HEK293T (cell line): ENCODE measurements at places on chromosomes 13 and 19.

DNA sequence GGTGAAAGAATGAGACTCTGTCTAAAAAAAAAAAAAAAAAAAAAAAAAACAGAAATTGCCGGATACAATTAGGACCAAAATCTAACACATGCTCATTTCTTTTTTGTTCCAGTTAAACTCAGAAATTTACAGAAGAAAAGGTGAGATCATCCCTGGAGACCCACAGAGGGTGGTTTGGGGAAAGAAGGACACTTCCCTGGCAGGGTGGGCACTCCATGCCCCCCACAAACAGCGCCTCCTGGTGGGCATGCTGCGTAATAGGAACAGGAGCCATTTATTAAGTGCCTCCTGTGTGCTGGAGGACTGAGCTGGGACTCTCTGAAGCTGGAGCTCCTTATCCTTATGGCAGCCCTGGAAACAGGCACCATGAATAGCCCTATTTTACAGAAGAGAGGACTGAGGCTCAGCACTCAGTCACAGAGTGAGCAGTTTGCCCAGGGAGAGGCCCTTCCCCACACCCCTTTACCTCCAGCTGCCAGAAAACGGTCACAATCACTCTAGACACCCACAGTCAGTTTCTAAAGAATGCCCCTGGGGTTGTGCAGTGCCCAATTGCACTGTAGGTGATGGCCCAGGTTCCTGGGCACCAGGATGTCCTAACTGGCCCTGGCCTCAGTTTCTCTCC is 10.1 kb downstream of the C19orf38 start:
- peak; percentile 68 for DNase-seq

- no peak for DNase-seq
Observed at GRCh38 chr13:98493042-98493712, 83.7 kb downstream of the STK24 start.

- DNase-seq: no peak
Observed at GRCh38 chr19:2253106-2254063, 2.8 kb downstream of the JSRP1 start.

DNA sequence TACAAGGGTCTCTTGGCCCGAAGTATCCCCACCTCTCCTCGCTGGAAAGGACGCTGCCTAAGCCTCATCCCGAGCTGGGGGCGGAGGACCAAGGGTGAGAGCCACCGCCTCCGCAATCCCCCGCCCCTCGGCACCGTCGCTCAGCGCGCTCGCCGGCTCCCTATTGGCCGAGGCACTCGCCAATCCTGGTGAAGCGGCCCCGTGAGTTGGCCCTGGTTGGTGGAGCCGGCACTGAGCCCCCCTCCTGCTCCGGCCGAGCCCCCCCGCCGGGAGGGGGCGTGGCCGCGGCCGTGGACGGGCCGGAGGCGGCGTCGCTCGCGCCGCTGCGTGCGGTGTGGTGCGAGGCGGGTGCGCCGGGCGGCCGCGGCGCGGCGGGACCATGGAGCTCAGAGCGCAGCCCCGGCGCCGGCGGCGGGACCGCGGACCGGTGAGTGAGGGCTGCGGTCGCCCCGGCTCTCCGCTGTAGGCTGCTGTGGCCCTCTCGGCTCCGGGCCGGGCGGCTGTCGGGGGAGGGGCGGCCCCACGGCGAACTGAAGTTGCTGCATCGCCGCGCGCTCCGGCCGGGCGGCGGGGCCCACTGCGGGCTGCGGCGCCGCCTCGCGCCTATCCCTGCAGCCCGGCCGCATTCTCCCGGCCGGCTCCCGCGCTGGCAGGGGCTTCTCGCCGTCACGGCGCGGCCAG is at the start of gene WASF3:
WASF3 (plus strand) TSS at position 291 of the 681 bp plus-strand sequence. CDS start 84,588 bp downstream, outside the sequence.
- DNase-seq: peak; percentile 97

- DNase-seq: no peak
Observed at GRCh38 chr13:28425793-28426192, 69.1 kb downstream of the FLT1 start.

- DNase-seq: no peak
Observed at GRCh38 chr13:102830646-102831045, 15.2 kb upstream of the ERCC5 start.

- DNase-seq: no peak
Observed at GRCh38 chr19:21850656-21851255, 14.8 kb upstream of the ZNF43 start.

DNA sequence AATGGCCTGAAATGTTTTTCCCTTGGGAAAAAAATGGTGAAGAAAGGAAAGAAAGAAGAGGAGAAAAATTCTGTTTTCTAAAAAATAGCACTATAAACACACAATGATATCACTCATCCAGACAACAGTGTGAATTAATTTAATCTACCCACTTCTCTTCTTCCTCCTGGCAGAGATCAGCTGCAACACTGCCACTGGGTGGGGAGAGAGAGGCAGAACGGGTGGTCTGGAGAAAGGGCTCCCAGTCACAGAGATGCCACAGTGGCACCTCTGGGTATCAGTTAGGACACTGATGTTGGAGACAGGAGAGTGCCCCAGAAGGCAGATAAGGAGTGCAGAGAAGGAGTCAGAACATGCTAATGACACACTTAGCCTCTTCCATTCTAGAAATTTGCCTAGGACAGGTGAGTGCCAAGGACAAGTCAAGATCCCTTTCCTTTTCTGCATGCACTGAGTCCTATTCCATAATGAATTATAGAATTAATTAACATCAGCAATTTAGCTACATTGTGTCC is 168.6 kb downstream of the SUCLA2 start:
- DNase-seq: no peak

DNA sequence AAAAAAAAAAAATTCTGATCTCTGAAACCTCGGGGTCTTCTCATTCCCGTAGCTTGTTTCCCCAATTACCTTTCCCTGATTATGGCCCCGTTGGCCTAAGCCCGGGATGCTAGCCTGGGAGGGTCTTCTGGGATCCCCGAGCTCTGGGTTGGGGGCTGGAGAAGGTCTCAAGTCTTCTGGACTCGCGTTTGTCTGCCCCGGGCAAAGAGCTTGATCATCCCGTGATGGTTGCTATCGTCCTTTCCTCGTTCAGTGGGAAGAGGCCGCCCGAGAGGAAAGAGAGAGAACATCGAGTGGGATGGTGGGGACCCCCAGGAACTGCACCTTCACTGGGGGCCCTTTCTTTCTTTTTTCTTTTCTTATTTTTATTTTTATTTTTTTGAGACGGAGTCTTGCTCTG is 2.4 kb downstream of the GNA15 start:
- no peak for DNase-seq

DNA sequence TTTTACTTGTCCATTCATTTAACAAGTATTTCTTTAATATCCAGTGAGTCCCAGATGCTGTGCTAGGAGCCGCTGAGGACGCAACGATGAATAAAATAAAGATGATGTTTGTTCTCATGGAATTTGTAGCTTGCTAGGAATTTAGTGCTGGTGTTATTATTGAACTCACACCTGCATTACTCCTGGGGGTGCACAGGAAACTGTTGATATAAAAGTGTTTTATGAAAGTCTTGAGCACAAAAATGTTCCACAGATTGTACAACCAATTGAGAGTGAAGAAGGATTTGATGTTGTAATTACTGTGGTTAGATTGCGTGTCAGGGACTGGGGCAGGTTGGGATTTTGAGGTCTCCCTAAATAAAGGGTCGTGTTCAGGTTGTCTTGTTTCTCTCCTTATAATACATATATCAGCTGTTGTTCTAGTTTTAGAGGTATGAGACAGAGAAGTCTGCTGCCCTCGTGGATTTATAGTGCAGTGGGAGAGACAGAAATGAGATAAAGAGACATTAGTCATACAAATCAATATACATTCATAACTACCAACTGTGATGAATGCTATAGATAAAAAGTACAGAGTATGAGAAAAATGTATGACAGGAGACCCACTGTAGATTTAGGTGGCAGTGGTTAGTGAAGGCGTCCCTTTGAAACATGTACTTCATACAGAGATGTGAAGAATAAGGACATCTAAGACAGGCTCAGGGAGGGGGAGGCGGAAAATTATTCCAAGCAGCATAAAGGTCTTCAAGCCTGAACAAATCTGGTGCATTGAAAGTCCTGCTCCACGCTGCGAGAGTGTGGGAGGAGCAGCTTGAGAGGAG is 11.3 kb downstream of the CACNG6 start:
- DNase-seq: no peak

DNA sequence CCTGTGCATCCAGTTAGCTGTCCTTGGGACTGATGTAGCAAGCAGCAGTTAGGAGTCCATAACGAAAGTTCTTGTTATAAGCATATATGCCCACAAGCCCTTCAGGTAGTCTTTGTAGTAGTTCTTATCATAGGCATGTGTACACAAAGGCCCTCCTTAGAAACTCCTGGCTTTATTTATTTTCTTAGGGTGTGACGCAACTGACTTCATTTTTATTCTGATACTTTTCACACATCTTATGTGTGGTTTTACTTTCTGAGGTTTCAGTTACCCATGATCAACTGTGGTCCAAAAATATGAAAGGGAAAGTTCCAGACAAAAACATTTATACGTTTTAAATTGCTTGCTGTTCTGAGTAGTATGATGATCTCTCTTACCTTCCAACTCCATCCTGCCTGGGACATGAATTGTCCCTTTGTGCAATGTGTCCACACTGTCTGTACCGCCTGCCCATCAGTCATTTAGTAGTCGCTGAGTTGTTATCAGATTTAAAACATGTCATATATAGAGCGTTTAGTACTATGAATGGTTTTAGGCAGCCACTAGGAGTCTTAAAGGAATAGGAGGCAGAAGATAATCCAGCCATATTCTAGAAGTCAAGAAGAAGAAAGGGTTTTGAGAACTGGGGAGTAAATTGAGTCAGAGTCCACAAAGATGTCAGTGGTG is 19.4 kb downstream of the GPC5 start:
- no peak for DNase-seq

GRCh38 chr13:97386801-97387484 is 47.0 kb upstream of the RAP2A start:
- no peak for DNase-seq

DNA sequence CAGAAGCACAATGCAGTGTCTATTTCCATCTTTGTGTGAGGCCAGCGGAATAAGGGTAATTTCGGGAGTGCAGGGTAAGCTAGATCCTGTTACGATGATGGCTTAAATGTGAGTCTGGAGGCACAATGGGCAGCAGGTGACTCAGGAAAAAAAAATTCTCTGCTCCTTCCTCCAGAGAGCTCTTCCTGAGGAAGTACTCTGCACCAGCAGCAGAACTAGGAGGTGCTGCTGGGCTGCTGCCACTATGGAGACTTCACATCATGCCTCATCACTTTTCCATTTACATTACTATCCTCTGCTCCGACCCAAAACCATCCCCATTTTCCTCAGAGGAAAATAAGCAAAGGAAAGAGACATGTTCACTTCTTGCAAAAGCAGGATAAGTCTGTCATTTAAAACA is 282.0 kb downstream of the DNAJC15 start:
- DNase-seq: no peak

- no peak for DNase-seq
Observed at GRCh38 chr19:16561382-16561781, 10.8 kb downstream of the SLC35E1 start.

DNA sequence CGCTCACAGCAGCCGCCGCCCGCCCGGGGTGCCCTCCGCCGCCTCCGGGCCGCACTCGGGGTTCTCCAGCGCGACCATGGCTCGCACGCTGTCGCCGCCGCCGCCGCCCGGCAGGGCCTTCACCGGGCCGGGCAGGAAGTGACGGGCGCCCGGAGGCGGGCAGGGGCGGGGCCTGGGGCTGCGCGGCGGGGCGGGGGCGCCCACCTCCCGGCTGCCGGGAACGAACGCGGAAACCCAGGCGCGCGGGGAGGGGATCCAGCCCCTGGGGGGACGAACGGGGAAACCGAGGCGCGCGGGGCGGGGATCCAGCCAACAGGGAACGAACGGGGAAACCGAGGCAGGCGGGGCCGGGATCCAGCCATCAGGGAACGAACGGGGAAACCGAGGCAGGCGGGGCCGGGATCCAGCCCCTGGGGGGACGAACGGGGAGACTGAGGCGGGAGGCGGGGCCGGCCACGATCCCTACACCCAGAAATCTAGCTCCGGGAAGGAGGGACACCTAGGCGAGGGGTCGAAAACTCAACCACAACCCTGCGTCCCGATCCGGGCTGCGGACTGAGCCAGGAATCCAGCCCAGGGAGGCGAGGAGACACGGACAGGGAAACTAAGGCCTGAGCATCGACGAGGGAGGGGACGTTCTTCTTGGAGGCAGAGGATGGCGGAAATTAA is at the start of gene R3HDM4:
R3HDM4 (minus strand) TSS at position 140 of the 669 bp plus-strand sequence; CDS start at position 78, 62 bp downstream.
- peak; percentile 83 for DNase-seq

DNA sequence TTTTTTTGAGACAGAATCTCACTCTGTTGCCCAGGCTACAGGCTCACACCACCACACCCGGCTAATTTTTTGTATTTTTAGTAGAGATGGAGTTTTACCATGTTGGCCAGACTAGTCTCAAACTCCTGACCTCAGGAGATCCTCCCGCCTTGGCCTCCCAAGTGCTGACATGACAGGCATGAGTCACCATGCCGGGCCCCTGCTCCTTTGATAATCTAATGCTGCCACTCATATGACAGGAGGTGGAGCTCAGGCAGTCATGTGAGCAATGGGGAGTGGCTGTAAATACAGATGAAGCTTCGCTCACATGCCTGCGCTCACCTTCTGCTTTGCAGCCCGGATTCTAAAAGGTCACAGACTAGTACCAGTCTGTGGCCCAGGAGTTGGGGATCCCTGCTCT is 25.1 kb downstream of the ARHGEF18 start:
- no peak for DNase-seq

GRCh38 chr19:12956446-12957388 is at the start of gene GADD45GIP1:
Gene GADD45GIP1 (minus strand): TSS chr19:12957223. CDS start chr19:12957212, 11 bp downstream.
- DNase-seq: peak; percentile 86

DNA sequence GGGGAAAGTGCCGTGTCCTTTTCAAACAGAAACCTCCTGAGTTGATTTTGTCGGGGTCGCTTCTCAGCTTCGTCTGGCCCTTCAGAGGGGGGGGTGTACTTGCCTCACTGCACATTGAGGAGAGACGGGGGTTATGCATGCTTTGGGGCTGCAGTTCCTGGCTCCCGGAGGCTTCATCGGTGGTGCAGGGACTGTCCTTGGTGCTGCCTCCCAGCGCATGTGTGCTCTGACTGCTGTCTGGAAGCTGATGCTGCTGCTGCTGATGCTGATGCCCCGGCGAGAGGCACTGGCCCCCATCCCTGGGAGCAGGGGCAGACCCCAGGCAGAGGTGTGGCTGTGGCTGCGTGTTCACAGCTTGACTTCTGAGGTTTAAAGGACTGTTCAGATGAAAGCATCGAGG is 91.0 kb downstream of the ARHGEF7 start:
- no peak for DNase-seq

DNA sequence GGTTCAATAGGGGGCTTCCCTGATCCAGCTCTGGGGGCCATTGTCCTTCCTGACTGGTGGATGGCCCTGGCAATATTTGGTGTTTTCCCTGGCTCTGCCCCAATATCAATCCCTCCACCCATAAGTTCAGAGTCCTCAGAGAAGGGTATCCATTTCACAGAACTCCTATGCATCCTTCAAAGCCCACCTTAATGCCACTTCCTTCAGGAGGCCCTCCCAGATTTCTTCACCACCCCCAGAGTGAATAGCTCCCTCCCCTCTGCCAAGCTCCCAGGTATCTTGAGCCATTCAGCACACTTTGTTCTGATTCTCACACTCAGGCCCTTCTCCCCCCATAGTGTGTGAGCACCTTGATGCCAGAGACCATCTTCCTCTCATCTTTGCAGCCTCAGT is 5.8 kb downstream of the PPP1R14A start:
- no peak for DNase-seq
